ENCODE measurements at places on chromosomes 6 and 20.

GRCh38 chr20:56626367-56627121 lies 2.6 kb upstream of the TFAP2C start:
- DNase-seq: no peak

- DNase-seq: peak; percentile 65
These were observed at the start of gene DTD1 for GRCh38 chr20:18587665-18588573. DTD1 (plus strand) TSS chr20:18588054; CDS start chr20:18588073, 19 bp downstream.

DNA sequence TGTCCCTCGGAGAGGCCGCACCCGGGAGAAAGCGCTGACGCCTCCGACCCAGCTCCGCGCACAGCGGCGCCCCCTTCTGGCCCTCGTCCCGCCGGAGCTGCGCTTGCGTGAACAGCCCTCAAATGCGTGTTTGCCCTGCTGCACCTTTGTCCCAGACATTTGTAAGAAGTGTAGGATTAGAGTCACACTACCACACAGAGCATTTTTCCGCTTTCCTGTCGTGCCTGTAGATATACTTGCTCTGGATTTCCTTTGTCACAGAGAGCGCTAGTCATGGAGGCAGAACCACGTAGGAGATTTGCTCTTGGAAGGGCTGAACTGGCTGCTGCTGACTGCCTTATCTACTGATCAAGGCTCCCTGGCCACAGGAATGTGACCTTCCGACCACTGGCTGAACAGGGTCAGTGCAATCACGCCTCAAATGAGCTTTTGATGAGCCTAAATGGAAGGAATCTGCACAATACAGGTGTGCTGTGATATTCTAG lies 62.3 kb downstream of the PAX1 start:
- no peak for DNase-seq

- DNase-seq: no peak
These were observed 3.1 kb downstream of the HS3ST5 start for GRCh38 chr6:114339706-114340105.

GRCh38 chr6:142771162-142771561 lies 173.8 kb downstream of the HIVEP2 start:
- no peak for DNase-seq
